ENCODE measurements at places on chromosomes 5 and 9.

GRCh38 chr5:141475625-141476131, at the start of gene PCDHGC3:
PCDHGC3 (plus strand) TSS chr5:141475966; CDS start chr5:141476117, 151 bp downstream.
- DNase-seq: peak; percentile 50

DNA sequence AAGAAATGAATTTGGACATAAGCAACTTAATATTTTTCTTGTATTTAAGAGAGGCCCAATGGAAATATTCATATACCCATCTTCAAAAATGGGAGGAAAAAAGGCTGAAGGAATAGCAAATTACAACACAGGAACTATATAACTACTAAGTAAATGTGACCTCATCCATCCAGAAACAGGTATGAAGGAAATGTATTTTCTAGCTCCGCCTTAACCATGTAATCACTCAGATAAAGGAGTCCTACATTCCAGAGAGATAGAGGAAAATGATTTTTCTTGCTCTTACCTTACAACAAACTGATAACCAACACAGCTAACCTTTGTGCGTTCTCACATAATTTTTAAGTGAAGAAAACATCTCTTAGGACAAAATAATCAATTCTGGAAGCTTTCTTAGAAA, 96.5 kb downstream of the NR6A1 start:
- DNase-seq: no peak

GRCh38 chr5:154618696-154619095, 136.5 kb upstream of the LARP1 start:
- no peak for DNase-seq

- no peak for DNase-seq
Measured at GRCh38 chr9:75891771-75892215, 1.3 kb downstream of the PCSK5 start.

DNA sequence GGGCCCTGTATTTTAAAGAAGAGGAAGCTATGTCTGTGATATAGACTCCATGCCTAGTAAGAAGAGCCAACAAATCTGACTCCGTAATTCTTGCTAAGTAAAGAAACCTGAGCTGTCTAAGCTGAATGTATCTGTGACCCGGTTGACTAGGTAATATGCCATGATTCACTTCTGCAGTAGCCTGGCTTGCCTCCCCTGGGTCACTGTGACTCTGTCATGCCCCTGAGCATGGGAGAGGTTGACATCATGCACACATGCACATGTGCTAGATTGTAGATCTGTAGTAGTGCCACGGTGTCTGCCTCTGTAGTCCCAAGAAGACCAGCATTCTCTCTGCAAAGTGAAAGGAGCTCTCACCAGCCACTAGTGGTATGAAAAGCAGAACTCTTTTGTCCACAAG, 9.1 kb downstream of the SLC22A5 start:
- no peak for DNase-seq

GRCh38 chr5:38921174-38921573, 75.4 kb downstream of the OSMR start:
- no peak for DNase-seq

GRCh38 chr5:1343315-1343751, 1.6 kb downstream of the CLPTM1L start:
- DNase-seq: no peak

- DNase-seq: no peak
Measured at GRCh38 chr5:144105371-144105770, 65.1 kb downstream of the YIPF5 start.

GRCh38 chr5:38250763-38251448, 7.5 kb upstream of the EGFLAM start:
- DNase-seq: no peak

GRCh38 chr9:24464319-24464951, 81.3 kb downstream of the IZUMO3 start:
- no peak for DNase-seq

DNA sequence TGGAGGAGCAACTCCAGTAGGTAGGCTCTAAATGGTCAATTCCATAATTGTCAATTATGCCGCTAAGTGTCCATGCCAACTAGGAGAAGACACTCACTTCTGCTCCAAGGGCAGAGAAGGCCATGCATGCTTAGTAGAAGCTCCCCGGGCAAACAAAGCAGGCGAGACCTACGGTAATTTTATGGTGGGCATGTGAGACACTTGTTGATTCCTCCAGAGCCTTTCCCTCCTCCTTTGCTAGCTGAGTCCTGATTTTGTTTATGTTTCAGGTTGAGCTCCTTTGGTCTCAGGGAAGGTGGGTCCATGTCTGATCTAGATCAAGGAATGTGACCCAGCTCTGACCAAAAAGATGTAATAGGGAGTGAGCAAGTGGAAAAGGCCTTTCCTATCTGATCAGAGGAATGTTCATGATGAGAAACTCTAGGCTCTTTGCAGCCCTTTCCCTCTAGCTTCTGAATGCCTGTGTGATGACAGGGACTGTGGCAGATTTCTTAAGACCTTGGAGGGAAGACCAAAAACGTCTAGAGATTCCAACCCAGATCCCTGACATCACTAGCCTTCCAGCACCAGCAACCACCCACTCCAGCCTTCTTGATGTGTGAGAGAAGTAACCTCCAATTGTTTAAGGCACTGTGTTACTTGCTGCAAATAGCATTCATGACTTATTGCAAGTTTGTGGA, 7.7 kb upstream of the CPEB4 start:
- no peak for DNase-seq

DNA sequence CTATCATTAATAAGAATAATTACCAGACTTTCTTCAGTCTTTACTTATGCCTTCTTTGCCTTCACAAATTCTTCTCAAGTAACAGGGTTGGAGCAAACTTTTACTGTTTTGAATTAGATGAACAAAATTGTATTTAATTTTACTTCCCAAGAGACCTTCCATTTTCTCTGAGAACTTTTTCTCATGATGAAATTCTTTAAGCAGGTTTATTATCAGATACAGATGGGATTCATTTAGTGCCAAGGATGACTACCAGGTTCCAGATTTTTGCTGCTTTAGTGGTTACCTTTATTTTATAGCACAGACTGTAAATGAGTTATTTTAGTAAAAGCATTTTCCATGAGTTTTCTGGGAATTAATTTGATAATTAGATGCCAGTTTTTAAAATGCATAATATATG, 125.1 kb downstream of the GDNF start:
- DNase-seq: no peak

GRCh38 chr5:176793343-176793699, 17.0 kb upstream of the UNC5A start:
- DNase-seq: no peak

DNA sequence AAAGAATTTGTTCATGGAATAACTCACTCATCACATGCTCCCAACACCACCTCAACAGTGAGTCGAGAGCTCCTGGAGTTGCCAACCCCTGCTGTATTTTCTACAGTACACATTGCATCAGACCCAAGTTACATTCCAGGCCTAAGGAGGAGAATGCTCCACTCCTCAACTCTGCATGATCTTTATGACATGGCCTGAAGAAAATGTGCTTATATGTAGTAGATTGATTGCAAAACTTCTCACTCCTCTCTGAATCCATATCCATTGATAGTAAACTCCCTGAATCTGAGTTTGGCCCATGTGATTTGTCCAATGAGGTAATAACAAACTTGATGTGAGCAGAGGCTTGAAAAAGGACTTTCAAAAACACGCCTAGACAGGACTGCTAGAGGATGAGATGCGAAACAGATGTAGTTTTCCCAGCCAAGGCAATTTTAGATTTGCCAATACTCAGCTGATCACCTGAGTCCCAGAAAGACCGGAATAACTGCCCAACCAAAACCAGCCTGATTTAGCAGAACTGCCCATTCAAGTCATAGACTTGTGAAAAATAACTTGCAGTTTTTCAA, 29.0 kb upstream of the PAPPA start:
- no peak for DNase-seq
